NCI-H446 (cell line): ENCODE measurements at places on chromosomes 11 and 22.
A peak's percentile ranks its signal among the peaks of the same experiment; 100 is the strongest.

DNA sequence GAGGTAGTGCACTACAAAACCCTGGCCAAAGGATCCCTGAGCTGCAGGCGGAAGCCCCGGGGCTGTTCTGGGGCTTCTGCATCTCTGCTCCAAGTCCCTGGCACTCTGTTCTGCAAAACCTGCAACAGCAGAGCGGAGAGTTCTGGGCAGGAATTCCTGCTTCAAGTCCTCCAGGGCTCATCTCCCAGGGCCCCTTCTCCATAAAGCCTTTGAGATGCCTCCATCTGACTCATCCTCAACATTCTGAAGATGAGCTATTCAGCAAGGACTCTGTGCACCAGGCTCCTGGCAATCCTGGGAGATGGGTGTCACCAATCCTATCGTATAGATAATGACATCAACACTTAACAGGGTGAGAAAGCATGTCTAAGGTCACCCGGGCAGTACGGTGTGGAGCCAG, 19.3 kb downstream of the SYN3 start:
- DNase-seq, result no peak

DNA sequence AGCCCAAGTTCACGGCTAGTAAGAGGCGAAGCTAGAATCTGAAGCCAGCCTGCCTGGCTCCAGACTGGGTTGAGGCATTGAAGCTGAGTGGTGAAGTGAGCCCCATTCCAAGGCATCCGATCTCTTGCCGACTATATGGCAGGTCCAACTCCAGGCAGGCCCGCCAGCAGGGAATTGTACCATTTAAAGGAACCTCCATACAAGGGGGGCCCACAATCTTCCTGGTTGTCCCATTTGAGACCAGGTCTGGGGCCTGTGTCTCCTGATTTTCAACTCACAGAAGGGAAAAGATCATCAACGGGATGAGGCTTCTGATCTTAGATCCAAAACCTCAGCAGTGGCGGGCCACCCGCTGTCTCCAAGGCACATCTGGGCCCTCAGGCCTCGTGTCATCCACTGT, 4.1 kb downstream of the SCN2B start:
- DNase-seq, result no peak

GRCh38 chr11:44112091-44112821, 16.8 kb downstream of the EXT2 start:
- peak; percentile 69 for DNase-seq

- DNase-seq, result no peak
Measured at GRCh38 chr11:62536301-62536957, 10.2 kb downstream of the AHNAK start.

- no peak for DNase-seq
Measured at GRCh38 chr11:32312206-32312817, 123.0 kb downstream of the WT1 start.

DNA sequence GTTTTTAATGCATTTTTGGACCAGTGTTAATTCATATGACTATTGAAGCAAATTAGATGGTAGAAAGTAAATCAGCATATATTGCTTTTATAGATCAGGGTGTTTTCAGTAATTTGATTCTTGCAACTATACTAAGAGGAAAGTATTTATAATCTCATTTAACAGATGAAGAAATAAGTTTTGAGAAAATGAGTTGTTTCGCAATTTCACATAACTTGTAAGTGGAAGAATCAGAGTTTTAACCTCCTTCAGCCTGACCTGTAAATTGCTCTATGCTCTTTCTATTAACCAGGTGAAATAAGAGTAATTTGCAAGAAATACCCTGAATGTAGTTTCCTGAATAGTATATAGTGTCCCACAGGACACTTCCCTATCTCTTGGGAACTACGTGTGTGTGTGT, 1106.8 kb upstream of the RAG2 start:
- DNase-seq, result no peak

GRCh38 chr11:73040046-73040445, 102.1 kb downstream of the FCHSD2 start:
- DNase-seq, result no peak

DNA sequence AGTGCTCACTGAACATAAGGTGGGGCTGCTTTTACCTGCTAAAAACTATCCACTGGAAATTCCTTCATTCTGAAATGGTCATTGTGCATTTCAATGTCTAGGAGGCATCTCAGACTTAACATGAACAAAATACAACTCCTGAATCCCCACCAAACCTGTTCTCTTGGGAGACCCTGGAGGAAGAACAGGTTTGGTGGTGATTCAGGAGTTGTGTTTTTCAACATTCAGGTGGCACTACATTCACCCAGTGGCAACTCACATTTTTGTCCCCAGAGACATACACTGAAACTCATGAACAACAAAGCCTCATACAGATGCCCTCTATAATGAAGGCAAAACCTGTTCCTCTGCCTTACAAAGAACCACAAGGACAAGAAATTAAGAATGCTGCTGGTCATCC, 64.3 kb upstream of the CYP2D6 start:
- no peak for DNase-seq

- no peak for DNase-seq
Measured at GRCh38 chr11:14384338-14384737, 25.4 kb upstream of the RRAS2 start.

GRCh38 chr11:11155962-11156815, 196.9 kb downstream of the CSNK2A3 start:
- DNase-seq, result no peak

GRCh38 chr22:46564084-46564714, 26.8 kb upstream of the CELSR1 start:
- no peak for DNase-seq

DNA sequence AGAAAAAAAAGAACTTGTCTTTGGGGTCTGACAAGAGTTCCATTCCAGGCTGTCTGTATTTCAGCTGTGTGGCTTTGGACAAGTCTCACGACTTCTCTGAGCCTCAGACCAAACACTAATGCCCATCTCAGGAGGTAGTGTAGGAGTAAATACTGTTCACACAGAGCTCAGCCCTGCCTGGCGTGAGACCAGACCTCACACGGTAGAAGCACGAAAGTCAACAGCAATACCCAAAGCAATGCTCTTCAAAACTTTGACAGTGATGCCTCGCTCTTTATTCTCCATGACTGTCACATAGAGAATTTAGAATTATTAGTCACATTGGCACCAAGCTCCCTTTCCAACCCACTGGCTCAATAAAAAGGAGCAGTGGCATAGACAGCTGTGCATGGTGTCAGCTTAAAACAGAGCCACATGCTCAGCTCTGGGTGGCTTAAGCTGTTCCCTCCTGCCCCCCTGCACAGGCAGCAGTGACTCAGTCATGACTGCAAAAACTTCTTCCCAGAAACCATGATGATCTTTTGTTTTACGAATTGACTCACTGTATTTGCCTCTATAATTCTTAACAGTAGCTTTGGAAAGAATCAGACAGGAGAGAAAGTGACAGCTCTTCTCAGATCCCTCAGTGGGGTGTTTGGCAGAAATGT, 74.0 kb upstream of the PHF21B start:
- DNase-seq, result peak; percentile 26

DNA sequence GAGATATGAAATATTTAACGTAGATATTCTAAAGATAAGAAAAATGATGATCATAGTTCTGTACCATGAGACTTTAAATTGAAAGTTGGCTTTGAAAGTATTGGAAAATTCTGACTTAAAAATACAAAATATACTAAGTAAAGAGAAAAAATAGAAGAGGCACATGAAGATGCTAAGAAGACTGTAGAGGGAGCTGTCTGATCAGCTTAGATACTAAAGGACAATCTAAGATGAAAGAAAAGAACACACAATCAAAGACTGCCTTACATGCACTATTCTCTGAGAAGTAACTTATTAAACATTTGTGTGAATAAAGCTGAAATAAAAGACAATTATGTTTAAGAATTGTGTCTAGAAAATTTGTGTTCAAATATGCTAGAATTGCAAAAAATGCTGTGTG, 55.1 kb downstream of the RBMXL2 start:
- no peak for DNase-seq

- DNase-seq, result no peak
Measured at GRCh38 chr11:120622189-120622875, 110.8 kb downstream of the GRIK4 start.

- peak; percentile 72 for DNase-seq
Measured at GRCh38 chr11:109439684-109440083, 17.7 kb downstream of the C11orf87 start.

GRCh38 chr22:38191055-38191454, 9.4 kb upstream of the PLA2G6 start:
- no peak for DNase-seq

- DNase-seq, result no peak
Measured at GRCh38 chr11:108663154-108663877, 1.6 kb upstream of the DDX10 start.

GRCh38 chr22:39724390-39724789, 153.8 kb downstream of the CACNA1I start:
- no peak for DNase-seq

GRCh38 chr11:77030834-77031414, 3.3 kb upstream of the B3GNT6 start:
- no peak for DNase-seq

DNA sequence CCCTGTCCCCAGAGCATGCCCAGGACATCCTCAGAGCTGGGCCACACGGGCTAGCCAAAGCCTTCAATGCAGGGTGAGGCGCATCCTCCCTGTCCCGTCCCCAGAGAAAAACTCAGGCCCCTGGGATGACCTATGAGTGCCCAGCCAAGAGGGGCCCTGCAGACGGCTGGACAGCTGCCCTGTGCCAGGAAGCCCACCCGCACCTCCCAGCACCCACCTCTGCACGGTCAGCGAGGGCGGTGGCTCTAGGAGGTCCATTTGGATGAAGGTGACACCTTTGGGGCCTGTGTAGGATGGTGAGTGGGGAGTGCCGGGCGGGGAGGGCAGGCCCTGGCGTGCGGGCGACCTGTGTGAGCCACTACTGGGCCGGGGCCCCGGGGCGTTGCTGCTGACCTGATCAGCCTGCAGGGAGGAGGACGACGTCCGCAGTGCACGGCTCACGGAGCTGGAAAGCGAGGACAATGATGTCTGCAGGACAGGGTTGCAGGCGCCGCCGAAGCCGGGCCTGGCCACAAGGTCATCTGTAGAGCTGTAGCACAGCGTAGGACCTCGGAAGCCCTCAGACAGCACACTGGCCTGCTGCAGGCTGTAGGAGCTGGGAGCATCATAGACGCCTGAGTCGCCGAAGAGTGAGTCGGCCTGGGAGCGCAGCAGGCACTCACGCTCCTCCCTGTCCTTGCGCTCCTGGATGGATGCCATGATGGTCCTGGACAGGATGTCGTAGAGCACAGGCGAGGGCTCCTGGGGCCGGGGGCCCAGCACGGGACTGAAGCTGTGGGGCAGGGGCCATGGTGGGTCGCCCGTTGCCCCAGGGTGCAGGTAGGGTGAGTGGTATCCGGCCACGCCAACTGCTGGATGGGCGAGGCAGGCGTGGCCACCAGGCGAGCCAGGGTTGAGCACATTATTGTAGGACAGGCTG, 180.5 kb downstream of the IGLL1 start:
- no peak for DNase-seq

GRCh38 chr11:61928606-61929005, 11.2 kb upstream of the RAB3IL1 start:
- no peak for DNase-seq

DNA sequence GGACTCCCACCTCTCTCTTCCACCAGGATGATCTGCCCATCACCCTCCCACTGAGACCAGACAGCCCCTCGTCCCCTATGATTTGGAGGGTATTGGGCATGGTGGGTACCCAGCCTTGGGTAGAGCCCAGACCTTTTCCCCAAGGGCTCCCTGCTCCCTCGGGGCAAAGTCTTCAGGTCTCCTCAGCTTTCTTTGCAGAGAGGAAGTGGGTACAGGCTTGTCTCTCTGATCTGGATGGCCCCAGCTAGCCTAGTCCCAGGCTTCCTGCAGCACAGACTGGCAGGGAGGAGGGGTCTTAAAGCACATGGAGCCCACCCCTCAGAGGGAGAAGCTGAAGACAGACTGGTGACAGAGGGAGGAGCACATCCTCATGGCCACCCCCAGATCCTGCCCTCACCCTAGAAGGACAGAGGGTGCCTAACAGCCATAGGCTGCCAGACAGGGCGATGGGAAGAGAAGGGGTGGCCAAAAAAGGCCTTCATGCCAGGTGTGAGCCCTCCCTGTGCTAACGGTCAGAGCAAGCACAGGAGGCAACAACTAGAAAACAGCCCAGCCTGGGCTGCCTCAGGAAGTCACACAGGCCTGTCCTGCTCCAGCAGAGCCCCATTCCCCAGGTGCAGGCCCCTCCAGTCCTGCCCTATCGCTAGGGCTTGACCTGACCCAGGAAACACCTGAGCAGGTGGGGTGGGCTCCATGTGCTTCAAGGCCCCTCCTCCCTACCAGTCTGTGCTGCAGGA, 30.4 kb downstream of the SLC22A12 start:
- no peak for DNase-seq

DNA sequence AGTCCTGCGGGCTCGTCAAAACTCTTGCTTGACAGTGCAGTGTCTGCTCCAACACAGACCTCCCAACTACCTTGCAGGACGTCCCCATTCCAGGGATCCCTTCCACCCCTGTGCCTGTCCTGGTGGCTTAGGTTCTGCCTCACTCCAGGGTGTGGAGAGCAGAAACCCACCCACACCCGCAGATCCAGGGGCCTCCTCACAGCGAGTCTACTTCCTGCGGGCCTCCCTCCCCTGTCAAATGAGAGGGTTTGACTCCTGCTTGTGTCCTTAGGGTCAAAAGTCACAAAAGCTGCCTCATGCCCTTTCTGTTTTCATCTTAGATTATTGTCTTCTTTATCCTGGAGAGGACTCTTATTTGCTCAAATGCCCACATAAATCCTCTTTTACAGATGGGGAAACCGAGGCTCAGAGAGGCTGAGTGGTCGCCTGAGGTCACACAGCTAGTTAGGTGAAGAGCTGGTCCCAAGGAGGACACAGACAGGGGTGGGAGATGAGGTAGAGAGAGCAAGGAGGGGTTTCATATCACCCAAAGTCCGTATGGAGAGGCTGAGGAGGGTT, 81.1 kb upstream of the KCNQ1OT1 start:
- no peak for DNase-seq

DNA sequence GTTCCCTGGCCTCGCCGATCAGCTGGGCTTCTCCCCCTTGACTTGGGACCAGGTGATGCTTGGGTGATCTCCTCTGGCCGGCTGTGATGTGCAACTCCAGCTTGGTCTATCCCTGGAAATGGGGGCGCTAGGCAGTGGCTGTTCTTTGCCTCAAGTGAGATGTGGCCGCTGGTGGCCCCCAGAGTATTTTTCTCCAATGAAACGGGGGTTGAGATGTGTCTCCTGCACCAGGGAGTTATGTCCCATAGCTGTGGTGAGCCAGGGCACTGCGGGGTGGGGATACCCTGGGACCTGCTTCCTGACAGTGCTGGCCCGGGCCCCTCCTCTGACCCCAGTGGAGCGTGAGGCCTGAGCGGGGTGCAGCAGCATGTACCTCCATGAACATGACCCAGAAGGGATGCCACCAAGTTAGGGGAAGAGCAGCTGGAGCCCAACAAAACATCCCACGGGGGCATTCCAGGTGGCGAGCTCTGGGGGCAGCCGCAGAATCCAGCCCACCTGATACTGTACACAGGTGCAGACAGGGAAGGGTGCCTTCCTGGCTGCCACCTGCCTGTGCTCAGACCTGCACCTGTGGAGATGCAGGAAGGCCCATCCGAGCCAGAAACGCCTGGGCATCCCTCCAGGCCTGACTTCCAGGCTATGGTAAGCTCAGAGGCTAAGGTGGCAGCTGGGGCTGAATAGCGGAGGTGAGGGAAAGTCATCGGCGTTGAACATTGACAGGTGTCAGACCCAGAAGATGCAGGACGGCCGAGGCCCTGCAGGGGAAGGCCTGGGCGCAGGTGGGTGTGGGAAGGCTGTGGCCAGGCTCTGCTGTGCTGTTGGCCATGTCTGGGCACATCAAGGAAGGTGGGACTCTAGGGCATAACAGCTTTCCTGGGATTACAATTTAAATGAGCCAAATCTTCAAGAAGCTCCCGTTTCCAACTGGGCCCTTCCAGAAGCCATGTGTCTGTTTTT, 97.3 kb downstream of the CTTN start:
- DNase-seq, result no peak
